AG04449 (cell line): ENCODE measurements at places on chromosomes 5 and 9.

- no peak for DNase-seq
Observed at GRCh38 chr9:135903358-135903656, 4.0 kb downstream of the CAMSAP1 start.

DNA sequence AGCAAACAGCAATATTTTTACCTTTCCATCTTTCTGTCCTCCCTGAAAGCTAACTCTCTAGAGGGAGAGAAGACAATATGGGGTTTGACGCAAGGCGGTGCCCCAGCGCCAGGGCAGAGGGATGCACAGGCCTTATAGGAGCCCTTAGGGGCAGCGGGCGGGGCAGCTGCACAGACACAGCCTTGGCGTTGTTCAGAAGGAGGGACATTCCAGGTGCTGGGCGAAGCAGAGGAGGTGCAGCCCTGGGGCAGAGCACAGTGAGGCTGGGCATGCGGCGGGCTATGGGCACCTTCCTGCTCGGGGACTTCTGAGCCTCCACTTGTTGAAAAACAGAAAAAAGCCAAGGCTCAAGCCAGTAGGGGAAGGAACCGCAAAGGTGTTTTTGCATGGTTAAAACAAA lies 33.7 kb upstream of the BICD2 start:
- DNase-seq = no peak

- no peak for DNase-seq
Observed at GRCh38 chr9:127161081-127161624, 38.7 kb upstream of the ANGPTL2 start.

- no peak for DNase-seq
Observed at GRCh38 chr9:120136696-120137095, 443.3 kb downstream of the CDK5RAP2 start.

GRCh38 chr9:10236161-10236560 lies 376.6 kb downstream of the PTPRD start:
- DNase-seq = no peak

DNA sequence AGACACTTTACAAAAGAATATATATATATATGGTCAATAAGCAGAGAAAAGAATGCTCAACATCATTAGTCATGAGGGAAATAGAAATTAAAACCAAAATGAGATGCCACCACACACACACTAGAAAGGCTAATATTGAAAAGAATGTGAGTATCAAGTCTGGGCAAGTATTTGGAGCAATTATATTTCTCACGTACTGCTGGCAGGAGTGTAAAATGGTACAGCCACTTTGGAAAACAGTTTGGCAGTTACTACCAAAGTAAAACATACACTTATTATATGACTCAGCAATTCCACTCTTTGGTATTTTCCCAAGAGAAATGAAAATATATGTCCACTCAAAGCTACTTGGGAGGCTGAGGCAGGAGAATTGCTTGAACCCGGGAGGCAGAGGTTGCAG lies 29.8 kb downstream of the NEUROG1 start:
- peak; percentile 49 for DNase-seq

DNA sequence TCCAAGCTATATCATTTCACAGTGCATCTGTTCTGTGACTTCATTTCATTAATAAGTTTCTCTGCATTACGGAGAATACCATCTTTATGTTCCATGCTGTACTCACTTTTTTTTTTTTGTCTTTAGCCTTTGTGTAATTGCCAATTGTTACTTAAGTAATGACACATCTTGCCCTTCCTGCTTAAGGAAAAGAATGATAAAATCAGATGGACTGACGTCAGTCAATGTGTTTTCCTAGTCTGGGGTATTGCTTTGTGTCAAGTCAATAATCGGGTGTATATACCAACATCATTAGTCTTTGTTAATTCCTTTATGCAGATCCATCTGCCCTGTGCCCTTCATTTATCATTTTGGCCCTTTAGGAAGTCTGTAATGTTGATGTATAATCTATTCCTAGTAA lies 133.5 kb downstream of the CD180 start:
- DNase-seq = no peak

GRCh38 chr5:103259705-103260355 lies 1.3 kb downstream of the MACIR start:
- no peak for DNase-seq

- no peak for DNase-seq
Observed at GRCh38 chr9:35711501-35712428, 20.2 kb downstream of the TLN1 start.

GRCh38 chr9:130195638-130196037 lies 23.4 kb downstream of the NCS1 start:
- DNase-seq = no peak

DNA sequence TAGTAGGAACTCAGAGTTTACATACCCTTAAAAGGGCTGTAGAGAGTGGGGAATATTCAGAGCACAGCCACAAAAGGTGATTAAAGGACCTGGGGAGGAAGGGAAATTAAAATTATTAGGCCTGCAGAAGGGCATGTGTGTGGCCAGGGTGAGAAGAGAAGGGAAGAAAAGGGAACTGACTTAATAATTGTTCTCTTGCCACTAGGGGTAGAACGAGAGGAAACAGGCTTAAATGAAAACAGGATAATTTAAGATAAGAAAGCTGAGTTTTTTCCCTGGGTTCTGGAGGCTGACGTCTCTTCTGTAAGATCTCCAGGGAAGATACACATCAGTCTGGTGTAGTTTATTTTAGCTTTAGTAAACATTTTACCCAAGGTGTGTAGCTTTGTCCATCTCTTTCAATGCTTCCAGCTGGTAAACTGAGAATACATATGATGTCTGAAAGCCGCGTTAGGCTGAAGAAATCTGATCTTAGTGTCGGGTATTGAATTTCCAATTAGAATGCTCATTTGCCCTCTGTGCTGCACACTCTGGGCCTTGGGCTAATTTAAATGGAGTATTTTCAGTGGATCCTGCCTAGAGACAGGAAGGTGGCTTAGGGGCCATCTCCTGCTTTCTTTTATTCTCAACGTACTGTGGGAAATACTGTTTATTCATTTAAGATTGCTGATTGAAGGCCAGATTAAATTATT lies 416.8 kb downstream of the TMEM38B start:
- DNase-seq = no peak

DNA sequence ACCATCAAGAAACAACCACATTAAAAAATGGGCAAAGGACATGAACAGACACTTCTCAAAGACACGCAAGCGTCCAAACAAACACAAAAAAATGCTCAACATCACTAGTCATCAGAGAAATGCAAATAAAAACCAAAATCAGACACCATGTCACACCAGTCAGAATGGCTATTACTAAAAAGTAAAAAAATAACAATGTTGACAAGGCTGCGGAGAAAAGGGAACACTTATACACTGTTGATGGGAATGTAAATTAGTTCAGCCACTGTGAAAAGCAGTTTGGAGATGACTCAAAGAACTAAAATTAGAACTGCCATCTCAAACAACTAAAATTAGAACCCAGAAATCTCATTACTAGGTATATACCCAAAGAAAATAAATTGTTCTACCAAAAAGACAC lies 80.4 kb downstream of the CAAP1 start:
- no peak for DNase-seq

DNA sequence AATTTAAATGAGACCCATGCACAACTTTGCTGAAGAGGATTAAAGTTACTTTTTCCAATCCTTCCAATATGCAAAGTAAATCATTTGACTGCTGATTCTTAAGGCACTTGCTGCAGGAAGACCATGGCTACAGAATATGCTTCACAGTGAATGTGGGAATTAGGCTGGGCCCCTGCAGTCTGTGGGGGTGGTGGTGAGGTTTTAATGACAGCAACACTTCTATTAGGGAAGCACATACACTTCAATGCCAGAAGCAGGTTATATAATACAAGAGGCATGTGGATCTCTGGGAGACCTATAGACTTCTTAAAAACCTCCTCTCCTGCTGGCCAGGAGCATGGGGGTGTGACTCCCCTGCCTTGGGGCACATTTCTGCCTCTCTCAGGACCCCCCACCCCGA lies 124.5 kb upstream of the KLF9 start:
- DNase-seq = no peak

GRCh38 chr5:100110497-100110896 lies 424.7 kb upstream of the FAM174A start:
- DNase-seq = no peak

GRCh38 chr5:93584596-93585040 lies 1.6 kb downstream of the NR2F1 start:
- DNase-seq = no peak

- no peak for DNase-seq
Observed at GRCh38 chr5:158387499-158387898, 528.6 kb upstream of the CLINT1 start.

GRCh38 chr5:78288246-78288645 lies 6.3 kb downstream of the AP3B1 start:
- no peak for DNase-seq

DNA sequence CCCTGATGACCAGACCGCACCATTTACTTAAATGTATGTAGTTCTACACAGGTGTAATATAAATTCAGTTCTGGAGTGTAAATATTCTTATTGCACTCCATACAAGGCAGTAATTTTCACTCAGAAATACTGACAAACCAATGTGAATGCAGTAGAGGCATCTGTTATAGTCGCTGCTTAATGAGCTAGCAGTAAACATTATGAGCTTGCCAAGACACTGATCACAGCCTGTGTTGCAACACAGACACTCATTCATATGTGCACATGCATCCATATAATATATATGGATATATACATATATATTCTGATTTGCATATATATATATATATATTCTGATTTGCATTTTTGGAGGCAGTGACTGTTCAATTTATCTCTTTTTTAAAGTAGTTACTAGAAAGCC lies 435.1 kb upstream of the ST8SIA4 start:
- DNase-seq = no peak

GRCh38 chr5:169115461-169116124 lies 185.3 kb downstream of the SLIT3 start:
- DNase-seq = no peak

DNA sequence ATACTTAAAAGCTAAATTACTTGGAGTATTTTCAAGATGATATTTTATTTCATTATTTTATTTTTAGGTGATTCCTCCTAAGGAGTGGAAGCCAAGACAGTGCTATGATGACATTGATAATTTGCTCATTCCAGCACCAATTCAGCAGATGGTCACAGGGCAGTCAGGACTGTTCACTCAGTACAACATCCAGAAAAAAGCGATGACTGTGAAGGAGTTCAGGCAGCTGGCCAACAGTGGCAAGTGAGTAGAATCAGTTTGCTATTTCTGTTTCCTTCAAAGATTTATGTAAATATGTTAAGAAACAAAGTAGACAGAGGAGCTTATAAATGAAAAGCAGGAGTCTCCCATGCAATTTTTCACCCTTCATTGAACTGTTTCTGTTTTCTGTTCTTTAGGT lies 47.8 kb downstream of the KDM4C start:
- DNase-seq = no peak

- no peak for DNase-seq
Observed at GRCh38 chr5:133730346-133730745, 118.0 kb upstream of the FSTL4 start.

GRCh38 chr9:77922591-77922990 lies 109.0 kb downstream of the GNAQ start:
- no peak for DNase-seq

DNA sequence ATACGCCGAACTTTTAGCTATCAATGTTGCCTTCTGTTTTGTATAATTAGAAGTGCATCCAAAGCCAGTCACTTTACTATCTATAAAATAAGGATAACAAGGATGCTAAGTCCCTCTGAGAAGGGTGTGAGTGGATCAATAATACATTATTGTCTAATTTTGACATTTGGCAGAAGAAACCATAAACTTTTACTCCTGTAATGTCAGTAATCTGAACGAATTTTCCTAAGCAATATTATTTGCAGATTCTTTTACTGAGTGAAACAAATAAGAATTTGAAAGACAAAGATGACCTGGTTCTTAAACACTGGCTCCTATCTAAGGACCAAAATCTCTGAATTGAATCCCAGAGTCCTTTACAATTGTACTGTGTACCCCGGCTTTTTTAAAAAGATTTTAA lies 126.6 kb upstream of the TMEM161B start:
- no peak for DNase-seq

DNA sequence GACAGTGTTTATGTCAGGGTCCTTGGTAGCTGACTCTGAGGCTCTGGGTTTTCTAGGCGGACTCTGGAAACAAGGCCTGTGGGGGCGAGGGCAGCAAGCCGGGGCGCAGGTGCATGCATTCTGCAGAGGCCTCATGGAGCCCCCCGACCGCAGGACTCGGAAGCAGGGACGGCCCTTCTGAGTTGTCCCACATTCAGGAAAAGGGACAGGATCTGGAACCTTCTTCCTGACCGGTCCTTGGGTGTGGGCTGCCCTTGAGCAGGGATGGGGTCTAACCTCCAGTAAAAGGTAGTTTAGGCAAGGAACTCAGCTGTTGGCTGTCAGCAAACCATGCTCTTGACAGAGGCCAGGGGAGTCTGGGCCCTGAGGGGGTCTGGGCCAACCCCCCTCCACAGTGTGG lies 7.4 kb upstream of the COL5A1 start:
- no peak for DNase-seq

DNA sequence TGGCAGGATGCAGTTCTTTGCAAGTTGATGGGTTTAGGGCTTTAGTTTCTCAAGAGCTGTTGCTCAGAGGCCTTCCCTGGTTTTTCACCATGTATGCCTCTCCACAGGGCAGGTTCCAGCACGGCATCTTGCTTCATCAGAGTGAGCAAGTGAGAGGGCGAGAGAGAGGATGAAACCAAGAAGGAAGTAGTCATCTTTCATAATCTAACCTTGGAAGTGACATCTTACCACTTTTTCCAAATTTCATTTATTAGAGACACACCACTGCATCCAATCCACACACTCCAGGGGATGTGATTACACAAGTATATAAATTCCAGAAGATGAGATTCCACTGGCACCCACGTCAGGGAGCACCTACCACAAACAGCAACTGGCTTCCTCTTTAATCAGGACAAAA lies 294.4 kb downstream of the MARCHF11 start:
- DNase-seq = peak; percentile 12

GRCh38 chr5:81235287-81236072 lies 2.4 kb downstream of the CKMT2 start:
- no peak for DNase-seq

DNA sequence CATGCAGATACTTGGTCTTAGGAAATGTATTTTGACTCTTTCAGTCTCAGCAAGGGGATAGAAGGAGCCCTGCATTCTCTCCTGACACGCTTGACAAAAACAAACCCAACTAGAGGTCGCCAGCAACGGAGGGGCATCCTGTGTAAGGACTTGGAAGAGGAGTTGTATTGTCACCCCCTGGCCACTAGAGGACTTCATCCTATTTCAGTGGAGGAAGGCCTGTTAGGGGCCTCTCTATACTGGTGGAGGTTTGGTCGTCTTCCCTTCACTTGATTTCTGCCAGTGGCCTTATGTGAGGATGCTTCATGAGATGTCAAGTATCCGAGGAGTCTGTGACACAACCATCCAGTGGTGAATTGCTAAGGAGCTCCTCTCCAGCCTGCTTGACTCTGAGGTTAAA lies 122.8 kb upstream of the STC2 start:
- no peak for DNase-seq

- peak; percentile 96 for DNase-seq
Observed at GRCh38 chr5:14156650-14157492, 13.7 kb downstream of the TRIO start.
